ENCODE measurements at places on chromosomes 4 and X.

GRCh38 chrX:19747652-19748610 lies 139.5 kb downstream of the SH3KBP1 start:
- DNase-seq, result peak; percentile 54

GRCh38 chrX:129748305-129748704 lies 9.5 kb downstream of the XPNPEP2 start:
- DNase-seq, result no peak

- DNase-seq, result no peak
Observed at GRCh38 chr4:62324215-62324614, 1124.1 kb downstream of the ADGRL3 start.

DNA sequence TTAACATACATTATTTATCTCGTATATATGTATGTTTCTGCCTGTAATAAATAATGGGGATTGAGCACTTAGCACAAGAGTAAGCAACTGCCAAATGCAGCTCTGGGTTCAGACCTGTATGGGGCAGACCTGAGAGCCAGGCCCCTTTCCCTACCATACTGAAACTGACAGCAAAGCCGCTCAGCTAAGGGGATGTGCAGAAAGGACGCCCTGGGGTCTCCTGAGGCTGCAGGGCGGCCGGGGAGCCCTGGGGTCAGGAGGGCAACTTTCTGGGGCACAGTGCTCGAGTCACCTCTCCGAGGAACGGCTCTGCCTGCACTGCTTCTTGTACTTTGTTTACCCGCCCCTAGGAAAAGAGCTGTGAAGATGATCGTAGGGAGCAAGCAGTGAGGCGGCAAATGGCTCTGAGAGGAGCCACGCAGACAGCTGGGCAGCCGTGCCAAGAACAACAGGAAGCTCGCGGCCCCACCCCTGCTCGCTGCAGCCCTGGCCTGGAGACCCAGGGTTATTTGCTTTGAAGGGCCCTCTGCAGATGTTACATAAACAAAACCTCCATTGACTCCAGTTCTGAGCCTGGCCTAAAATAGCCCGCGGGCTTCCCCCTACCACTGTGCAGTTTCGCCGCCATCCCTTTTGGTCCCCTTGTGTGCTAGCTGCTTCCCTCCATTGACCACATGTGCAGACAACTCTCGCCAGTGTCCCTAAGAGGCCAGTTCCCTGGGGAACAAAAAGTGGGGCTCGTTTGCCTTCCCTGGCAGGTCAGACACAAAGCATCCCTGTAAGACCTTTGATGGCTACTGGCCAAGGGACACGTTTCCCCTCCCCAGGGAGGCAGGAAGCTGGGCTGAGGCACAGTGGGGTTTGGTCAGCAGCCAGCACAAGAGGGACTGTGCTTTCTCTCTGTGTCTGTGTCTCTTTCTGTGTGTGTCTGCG lies 111.3 kb upstream of the LNX1 start:
- DNase-seq, result no peak

- DNase-seq, result no peak
Observed at GRCh38 chrX:14922437-14922836, 49.2 kb downstream of the MOSPD2 start.

- DNase-seq, result no peak
Observed at GRCh38 chrX:136933611-136934145, 53.2 kb upstream of the RBMX start.

Measured in stimulated activated naive CD4-positive, alpha-beta T cell treated with Interleukin-2 at 50 U/mL for 16 hours (primary cell).